ENCODE measurements at places on chromosomes 7 and 10. TPM values are rescaled to one million over a fixed set of nuclear protein-coding genes. Genes with fewer than 3 reads are reported as not detected.
A peak's percentile ranks its signal among the peaks of the same experiment; 100 is the strongest.

Gene MSMB
- total RNA-seq: not detected

DNA sequence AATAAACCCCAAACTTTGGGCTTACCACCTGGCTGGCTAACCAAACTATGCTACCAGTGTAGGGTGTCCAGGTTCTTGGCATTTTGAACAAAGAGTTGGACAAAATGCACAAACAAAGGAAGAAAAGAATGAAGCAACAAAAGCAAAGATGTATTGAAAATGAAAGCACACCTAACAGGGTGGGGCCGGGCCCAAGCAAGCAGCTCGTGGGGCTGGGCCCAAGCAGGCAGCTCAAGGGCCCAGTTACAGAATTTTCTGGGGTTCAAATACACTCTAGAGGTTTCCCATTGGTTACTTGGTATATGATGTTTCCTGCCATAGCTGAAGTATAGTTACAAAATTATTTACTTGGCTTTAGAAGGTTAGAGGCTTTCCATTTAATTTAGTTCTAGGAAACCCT is 15.7 kb downstream of the ACADSB start:
- no peak for DNase-seq

Gene ZNF789
- 10.5 TPM for total RNA-seq

- no peak for DNase-seq
These were observed 22.2 kb upstream of the EXOC4 start for GRCh38 chr7:133230591-133231194.

Gene SCART1
- 5.4 TPM for total RNA-seq

- no peak for DNase-seq
These were observed 7.1 kb downstream of the NEBL start for GRCh38 chr10:20890009-20890408.

- no peak for DNase-seq
These were observed 4.8 kb upstream of the ANK3 start for GRCh38 chr10:60394446-60394845.

- DNase-seq: no peak
These were observed 4.9 kb downstream of the ZDHHC16 start for GRCh38 chr10:97450828-97451227.

GRCh38 chr7:139769066-139769465 is 8.7 kb downstream of the HIPK2 start:
- DNase-seq: no peak

- DNase-seq: no peak
These were observed 213.6 kb upstream of the INHBA start for GRCh38 chr7:41916450-41916927.

Gene PRF1
- 3.2 TPM for total RNA-seq

Gene ANKRD7
- not detected for total RNA-seq

- DNase-seq: no peak
These were observed 82.1 kb downstream of the TRIM24 start for GRCh38 chr7:138542183-138542582.

GRCh38 chr10:17470246-17470645 is 15.9 kb upstream of the ST8SIA6 start:
- DNase-seq: no peak

GRCh38 chr10:59177031-59177797 is 771 bp downstream of the PHYHIPL start:
- DNase-seq: peak; percentile 29

GRCh38 chr7:38330039-38330438 is 56.6 kb upstream of the TARP start:
- DNase-seq: no peak

- peak; percentile 88 for DNase-seq
These were observed 110.3 kb upstream of the LANCL2 start for GRCh38 chr7:55254596-55255495.

Gene ZNF804B
- total RNA-seq: not detected

- DNase-seq: no peak
These were observed 19.9 kb upstream of the ZEB1 start for GRCh38 chr10:31299119-31299518.

DNA sequence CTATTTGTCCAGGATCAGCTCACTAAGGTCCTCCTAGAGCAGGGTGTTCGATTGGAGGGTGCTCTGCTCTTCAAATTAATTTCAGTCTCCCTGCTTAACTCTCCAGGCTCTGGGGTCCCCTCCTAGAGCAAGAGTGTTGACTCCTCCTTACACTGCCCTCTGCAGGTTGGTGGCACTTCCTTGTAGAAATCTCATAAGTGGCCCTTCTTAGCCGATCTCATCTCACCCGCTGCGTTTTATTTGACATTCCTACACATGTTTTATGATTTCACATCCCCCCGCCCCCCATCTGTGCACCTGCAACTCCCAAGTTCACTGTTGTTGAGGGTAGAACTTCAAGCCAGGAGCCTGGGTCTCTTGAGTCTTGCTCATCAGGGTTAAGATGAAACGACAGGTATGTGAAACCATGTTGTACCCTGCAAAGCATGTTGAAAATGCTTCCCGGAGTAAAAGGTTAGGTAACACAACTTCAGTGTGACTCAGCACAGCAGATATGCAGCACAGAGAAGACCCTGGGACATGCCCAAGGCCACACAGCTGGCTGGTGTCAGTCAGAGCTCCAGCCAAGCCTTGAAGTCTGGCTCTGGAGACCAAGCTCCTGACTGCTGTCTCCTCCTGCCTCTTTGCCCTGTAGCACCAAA is 171.2 kb downstream of the PRKAG2 start:
- DNase-seq: no peak

Gene CYP2W1
- not detected for total RNA-seq

- no peak for DNase-seq
These were observed 75.4 kb upstream of the ELMO1 start for GRCh38 chr7:37524056-37524455.

GRCh38 chr10:71277914-71278665 is 41.0 kb upstream of the SLC29A3 start:
- no peak for DNase-seq

- no peak for DNase-seq
These were observed 176.6 kb upstream of the VIPR2 start for GRCh38 chr7:159321278-159321677.

DNA sequence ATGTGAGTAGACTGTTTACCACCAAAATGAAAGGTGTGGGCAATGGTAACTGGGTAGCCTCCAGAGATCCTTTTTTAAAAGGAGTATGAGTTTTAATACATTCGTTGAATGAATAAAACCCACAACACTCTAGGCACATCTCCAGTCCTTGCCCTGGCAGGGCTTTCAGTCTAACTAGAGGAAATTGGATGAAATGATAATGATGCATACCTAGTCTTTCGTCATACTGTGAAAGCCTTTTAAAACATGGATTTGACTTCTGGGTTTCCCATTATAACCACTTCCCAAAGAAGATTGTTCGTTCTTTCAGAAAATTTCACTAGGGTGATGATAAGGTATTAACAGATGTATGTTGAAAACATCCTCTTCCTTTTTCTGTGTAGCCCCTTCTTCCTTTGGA is 110.8 kb downstream of the REEP3 start:
- no peak for DNase-seq

Gene ADRB1
- 0.12 TPM for total RNA-seq

Gene SUN3
- not detected for total RNA-seq

Gene PLXDC2
- total RNA-seq: 155 TPM

Gene EPO
- total RNA-seq: not detected

GRCh38 chr7:1019255-1019785 is 25.0 kb upstream of the GPR146 start:
- DNase-seq: no peak

Gene ERVW-1
- not detected for total RNA-seq

DNA sequence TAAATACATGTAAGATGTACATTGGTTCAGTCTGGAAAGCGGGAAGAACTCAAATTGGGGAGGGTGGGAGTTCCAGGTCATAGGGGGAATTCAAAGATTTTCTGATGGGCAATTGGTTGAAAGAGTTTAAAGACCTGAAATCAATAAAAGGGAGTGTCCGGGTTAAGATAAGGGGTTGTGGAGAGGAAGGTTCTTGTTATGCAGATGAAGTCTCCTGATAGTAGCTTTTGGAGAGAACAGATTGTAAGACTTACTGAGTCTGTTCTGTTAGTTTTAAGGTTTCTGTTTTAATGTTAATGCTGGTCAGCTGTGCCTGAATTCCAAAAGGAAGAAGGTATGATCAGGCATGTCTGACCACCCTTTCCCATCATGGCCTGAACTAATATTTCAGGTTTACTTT is 48.8 kb downstream of the SDHAF3 start:
- DNase-seq: no peak

- DNase-seq: no peak
These were observed 13.3 kb downstream of the DIP2C start for GRCh38 chr10:676178-676577.

GRCh38 chr10:28722065-28722803 is 44.9 kb downstream of the BAMBI start:
- peak; percentile 58 for DNase-seq

GRCh38 chr7:105610165-105610930 is 29.1 kb upstream of the EFCAB10 start:
- DNase-seq: peak; percentile 47

DNA sequence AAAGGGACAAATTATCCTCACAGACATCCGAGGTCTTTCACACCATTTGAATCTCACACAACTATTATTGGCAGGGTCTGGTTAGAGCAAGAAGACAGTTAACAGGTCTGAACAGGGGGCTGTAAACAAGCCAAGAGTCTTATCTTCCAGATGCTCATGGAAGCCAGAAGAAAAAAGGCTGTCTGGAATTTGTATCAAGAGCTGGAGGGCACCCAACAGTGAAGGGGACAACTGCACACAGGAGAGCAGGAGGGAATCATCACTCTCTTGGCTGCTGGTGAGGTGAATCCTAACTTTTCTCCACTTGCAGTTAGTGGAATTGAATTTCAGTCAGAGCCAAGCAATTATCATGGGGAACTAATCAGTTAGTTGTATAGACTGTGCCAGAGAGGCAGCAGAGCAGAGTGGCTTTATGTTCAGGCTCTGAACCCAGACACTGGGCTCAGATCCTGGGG is 880.2 kb upstream of the AUTS2 start:
- DNase-seq: no peak

DNA sequence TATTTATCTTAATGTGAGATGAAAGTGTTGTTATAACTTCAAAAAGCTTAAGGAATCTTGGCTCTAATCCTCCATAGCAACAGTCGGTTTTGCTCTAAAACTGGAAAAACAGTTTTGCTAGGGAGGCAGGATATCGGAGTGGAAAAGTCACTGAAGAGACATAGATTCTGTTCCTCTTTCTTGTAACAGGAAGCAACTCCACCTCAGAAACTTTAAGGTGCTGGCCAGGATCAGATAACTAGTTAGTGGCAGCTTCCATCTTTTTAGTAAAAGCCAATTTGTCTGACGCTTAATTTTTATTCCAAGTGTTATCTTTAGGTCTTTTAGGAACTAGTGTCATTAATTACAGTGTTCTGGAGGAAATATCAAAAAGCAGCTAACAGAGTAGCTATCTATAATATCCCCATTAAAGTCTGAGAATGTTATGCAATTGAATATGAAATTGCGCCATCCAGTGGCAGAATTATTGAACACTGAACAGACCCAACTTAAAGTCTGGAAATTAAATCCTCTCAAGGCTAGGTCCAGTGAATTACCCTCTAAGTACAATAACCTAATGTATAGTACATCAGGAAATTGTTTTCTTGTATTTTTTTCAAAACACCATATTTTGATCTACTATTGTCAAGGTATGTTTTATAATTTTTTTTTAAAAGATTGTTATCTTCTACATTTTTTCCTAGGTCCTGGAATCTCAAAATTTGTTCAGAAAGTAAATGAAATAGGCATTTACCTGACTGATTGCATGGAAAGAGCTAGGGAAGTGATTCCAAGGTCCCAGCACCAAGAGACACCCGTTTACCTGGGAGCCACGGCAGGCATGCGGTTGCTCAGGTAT is 65.9 kb upstream of the CC2D2B start:
- no peak for DNase-seq

Gene PRKCQ
- total RNA-seq: 1.1 TPM

Gene IGFBP1
- total RNA-seq: not detected
